Activated CD8-positive, alpha-beta T cell treated with anti-CD3 and anti-CD28 coated beads for 36 hours (primary cell): ENCODE measurements at places on chromosomes 3 and 15. TPM values are rescaled to one million over a fixed set of nuclear protein-coding genes. Genes with fewer than 3 reads are reported as not detected.

- DNase-seq: no peak
- no peaks in the 10 kb centered on the region for H3K27me3 ChIP-seq
- H3K27ac ChIP-seq: no peak overlapping the region
- no peaks in the 10 kb centered on the region for H3K36me3 ChIP-seq
- H3K4me3 ChIP-seq: no peak overlapping the region
Observed at GRCh38 chr15:35557012-35557411, 11.0 kb upstream of the DPH6 start.

DNA sequence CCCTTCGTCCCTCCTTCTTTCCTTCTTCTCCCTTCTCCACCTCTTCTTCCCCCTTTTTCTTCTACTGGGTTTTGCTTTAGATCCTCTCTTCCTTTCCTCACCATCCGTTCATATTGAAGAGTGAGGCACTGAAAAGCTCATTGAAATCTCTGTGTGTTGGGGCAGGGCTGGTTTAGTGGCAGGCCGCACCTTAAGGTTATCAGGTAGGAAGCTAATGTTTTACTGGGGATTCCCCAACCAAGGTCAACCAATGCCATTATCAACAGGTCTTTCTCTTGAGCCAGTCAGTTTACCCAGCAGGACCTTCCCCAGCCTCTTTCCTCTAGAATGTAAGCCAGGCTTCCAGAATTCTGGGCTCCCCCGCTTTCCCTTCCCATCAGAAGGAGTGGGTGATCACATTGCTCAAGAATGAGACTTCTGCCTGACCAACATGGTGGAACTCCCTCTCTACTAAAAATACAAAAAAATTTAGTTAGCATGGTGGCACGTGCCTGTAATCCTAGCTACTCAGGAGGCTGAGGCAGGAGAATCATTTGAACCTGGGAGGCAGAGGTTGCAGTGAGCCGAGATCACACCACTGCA lies 11.5 kb upstream of the VPS8 start:
- no peak overlapping the region for H3K27ac ChIP-seq
- H3K36me3 ChIP-seq: no peaks in the 10 kb centered on the region
- H3K4me3 ChIP-seq: no peak overlapping the region
- no peak for DNase-seq

DNA sequence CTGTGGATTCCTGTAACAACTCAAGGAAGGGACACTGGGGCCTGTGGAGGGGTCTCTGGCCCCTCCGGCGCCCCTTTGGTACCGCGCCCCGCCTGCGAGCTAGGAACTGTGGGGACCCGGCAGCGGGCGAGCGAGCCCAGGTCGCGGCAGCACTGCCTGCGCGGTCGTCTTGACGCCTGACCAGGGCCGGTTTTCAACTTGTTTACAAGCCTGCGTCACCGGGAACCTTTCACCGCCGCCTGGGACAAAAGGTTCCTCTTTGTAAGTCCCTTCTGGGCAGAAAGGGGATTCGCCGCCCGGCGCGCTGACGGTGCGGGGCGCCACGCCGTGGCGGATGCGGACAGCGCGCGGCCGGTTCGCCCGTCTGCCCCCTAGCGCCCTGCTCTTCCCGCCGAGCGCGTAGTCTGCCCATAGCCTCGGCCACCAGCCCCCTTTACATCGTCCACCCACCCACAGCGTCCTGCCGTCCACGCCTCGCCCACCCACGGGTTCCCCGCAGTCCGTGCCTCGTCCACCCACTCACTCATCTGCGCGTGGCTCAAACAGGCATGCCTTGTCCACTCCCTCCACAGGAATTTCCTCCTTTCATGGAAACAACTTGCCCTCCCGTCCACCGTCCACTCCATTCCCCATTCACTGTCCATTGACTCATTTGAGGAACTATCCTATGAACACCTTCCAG lies 5.5 kb upstream of the CFAP100 start:
- peaks cover 51% of the 10 kb centered on the region for H3K27me3 ChIP-seq
- no peak overlapping the region for H3K27ac ChIP-seq
- no peaks in the 10 kb centered on the region for H3K36me3 ChIP-seq
- no peak overlapping the region for H3K4me3 ChIP-seq

GRCh38 chr3:136297826-136298225 lies 47.7 kb downstream of the PCCB start:
- no peaks in the 10 kb centered on the region for H3K27me3 ChIP-seq
- DNase-seq: no peak
- no peak overlapping the region for H3K27ac ChIP-seq
- peaks cover 42% of the 10 kb centered on the region for H3K36me3 ChIP-seq
- no peak overlapping the region for H3K4me3 ChIP-seq
- H3K4me1 ChIP-seq: no peaks in the 10 kb centered on the region

The EFCAB12 gene
- 0.56 TPM for total RNA-seq
